Lower lobe of right lung (tissue), 2 donors: ENCODE measurements at places on chromosomes 1 and 21. TPM values are rescaled to one million over a fixed set of nuclear protein-coding genes. Genes with fewer than 3 reads are reported as not detected.

The LGR6 gene
- 1.7 TPM for total RNA-seq

The CFAP107 gene
- 2.9 TPM for total RNA-seq

The OSCP1 gene
- 17.1 TPM for total RNA-seq

DNA sequence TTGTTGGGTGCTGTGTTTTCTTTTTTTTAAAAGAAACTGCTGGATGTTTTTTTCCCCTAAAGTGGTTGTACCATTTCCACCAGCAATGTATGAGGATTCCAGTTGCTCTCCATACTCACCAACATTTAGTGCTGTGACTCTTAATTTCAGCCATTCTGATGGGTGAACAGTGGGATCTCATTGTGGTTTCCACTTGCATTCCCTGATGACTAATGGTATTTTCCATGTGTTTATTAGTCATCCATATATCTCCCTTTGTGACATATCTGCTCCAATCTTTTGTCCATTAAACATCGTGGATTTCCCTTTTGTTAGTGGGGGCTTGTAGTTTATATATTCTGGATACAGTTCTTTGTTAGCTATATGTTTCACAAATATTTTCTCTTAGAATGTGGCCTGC lies 206.0 kb downstream of the CAMTA1 start:
- DNase-seq = no peak

- no peak for DNase-seq
These were observed 18.2 kb downstream of the RXRG start for GRCh38 chr1:165426745-165427144.

- DNase-seq = no peak
These were observed 686 bp upstream of the ZNF281 start for GRCh38 chr1:200410566-200410878.

DNA sequence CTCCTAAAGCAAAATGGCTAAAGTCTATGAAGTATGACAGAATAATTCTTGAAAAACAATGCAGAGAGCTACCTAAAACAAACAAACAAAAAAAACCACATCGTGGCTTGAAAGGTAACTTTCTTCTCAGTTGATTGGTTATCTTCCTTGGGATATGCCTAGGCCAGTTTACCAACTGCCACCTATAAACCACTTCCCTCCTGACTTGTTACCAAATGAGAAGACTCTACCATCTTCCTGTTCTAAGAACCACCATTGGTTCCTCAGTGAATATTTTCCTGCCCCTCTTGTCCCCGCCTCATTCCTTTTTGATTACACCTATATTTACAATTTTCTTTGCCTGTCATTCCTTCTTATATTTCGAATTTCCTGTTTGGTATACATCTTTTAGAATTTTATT lies 336.6 kb downstream of the SIPA1L2 start:
- DNase-seq = no peak

DNA sequence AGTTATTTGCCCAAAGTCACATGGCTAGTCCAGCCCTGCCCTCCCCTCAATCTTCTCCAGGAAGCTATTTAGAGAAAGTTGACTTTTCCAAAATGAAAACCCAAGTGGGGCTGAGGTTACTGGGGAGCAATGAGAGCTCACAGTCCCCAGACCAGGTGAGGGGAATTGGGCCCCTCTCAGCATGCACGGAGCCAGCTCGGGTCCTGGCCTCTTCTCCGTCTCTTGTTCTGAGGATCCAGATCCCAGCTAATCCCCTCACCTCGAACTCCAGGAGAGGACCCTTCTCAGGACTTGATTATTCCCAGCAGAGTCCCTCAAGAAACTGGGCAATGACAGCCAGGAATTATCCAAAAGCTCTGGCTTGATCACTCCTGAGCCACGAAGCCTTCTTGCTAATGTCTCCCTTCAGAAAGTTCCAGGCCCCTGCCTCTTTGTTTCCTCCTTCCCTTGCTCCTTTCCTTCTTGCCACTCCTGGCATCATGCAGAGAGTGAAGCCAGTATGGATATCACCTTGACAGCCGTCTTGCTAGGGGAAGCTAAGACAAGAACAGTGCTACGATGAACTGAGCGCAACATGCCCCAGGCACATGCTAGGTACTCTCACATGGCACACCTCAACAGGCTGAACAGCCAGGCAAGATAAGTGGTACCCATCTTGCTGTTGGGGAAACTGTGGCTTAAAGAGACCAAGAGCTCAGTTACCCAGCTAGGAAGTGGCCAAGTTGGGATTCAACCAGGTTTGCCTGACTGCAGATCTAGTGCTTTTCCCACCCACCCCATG lies 51.9 kb downstream of the KLHDC7A start:
- no peak for DNase-seq

- DNase-seq = no peak
These were observed 342.2 kb downstream of the OMA1 start for GRCh38 chr1:58204284-58204683.
